Fibroblast of skin of right biceps (primary cell): ENCODE measurements at places on chromosomes 11 and 22.

DNA sequence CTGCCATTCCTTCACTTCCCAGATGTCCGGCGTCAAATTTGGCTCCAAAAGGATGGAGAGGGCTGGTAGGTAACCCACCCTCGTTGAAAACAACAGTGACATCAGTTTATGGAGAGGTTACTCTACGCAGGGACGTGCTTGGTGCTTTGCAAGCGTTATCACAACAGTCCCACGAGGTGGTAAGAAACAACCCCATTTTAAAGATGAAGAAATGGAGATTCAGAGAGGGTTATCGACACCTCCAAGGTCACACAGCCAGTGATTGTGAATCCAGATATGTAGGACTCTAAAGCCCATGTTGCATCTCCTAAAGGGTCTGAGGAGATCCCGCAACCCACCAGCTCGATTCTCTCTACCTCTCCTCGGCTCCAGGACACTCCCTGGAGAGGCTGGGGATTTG, 773 bp downstream of the MIAT start:
- DNase-seq: no peak

DNA sequence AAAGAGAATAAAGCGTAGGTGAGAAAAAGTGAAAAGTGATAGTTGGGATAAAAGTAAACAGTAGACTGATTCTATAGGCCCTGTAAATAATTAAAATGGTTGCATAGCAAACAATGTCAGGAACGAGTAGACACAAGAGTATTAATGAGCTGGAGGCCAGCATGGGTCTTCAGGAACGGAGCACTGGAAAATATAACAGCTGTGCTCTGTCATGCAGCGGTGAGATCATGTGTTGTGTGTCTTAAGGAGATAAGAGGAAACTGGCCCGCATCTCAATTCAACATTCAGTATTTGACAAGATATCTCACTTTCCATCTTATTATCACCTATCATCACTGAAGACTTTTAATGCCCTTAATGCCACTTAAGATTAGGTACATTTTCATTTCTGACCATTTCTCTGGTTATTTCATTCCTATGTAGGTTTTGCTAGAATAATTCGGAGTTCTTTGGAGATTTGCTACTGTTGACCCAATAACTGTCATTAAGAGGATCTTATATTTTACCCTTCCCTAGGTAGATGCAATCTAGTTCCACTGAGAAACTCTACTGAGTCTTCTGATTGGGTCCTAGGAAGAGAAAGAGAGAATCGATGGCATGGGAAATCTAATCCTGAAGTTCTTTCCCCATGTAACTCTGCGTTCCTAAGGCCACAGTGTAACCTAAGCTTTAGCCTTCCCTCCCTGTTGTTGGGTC, 35.5 kb upstream of the VWA5A start:
- no peak for DNase-seq

- no peak for DNase-seq
Observed at GRCh38 chr11:113967361-113967760, 7.5 kb upstream of the HTR3A start.

DNA sequence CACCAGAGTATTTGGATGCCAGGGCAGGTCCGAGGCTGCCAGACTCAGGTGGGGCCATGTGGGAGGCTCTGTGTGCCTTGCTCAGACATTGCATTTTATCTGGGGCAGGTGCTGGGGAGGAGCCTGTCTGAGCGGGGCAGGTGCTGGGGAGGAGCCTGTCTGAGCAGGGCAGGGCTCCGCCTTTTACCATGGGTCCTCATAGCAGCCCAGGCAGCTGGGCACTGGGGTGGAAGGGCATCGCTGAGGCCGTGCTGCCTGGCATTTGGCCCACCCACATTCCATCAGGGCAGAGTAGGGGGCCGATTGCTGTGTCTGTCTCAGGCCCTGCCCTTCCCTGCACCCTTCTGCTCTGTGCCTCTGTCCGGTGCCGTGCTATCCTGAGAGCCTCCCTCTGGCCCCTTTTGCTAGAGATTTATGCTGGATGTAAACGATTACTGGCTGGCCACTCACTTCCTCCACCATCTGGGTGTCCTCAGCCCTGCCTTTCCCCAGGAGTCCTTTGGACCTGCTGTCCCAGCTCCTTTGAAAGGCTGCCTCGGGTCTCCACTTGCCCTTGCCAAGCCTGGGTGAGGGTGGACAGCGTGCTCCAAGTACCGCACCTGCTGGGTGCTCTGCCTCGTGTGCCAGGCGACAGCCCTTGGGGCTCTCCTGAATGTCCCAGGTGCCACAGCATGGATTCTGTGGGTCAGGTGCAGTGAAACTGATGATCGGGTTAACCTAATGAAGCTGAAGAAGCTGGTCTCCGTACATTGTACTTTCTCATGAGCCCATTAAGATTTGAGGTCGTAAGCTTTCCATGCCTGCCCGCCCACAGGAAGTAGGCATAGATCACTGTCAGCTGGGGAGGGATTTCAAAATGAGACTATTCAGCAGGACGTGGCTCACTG, 281.6 kb downstream of the TBC1D22A start:
- peak; percentile 60 for DNase-seq

- no peak for DNase-seq
Observed at GRCh38 chr11:68970921-68971636, 9.7 kb downstream of the MRGPRD start.

DNA sequence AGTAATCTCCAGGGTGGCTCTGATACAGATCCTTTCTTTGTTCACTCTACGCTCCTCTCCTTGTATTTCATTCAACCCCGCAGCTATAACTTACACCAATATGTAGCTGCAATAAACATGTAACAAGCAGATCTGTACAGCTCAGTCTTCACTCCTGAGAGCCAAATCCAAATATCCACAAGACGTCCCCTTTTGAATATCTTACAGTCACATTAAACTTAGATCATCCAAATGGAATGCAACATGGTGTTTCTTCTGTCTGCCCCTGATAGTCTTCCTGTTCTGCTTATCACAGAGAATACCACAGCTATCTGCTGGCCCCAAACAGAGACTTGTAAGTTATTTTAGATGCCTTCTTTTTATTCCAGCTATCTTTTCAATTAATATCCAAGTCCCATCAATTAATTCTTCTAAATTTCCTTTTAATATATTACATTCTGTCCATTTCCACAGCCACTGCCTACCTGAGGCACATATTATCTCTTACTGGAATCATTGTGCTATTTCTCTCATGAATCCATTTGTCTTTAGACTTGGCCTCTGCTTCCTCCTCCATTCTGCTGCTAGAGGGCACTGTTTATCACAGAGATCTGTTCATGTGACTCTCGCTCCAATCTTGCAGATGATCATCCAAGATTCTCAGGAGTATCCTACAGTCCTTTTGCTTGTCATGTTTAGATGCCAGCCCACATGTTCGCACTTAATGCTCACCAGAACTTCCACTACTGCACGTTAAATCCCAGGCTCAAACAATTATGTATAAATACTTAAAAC, 908.6 kb downstream of the NTM start:
- peak; percentile 73 for DNase-seq

DNA sequence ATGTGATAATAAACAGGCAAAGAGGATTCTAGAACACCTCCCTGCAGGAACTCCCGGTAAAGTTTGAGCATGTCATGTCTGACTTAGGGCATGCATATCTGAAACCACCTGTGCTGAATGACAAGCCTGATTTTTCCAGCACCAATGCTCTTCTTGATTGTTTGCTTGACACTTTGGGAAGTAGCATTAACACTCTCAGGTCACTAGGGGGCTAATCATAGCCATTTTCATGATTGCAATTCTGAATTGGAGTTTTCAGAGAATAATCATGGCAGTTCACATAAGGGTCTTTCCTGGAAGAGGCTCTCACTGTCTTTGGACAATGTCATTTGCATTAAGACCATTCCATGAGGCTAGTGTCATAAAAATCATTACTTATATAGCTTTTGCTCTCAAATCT, 234.4 kb upstream of the MTNR1B start:
- no peak for DNase-seq

- no peak for DNase-seq
Observed at GRCh38 chr11:72856065-72856464, 41.9 kb downstream of the ATG16L2 start.

- DNase-seq: no peak
Observed at GRCh38 chr11:46451759-46452158, 60.2 kb upstream of the CHRM4 start.

GRCh38 chr11:60743058-60743457, 13.6 kb upstream of the MS4A15 start:
- no peak for DNase-seq

GRCh38 chr22:29820961-29821290, 17.1 kb downstream of the ASCC2 start:
- DNase-seq: no peak

- DNase-seq: peak; percentile 22
Observed at GRCh38 chr11:92653454-92653853, 316.0 kb upstream of the MTNR1B start.

- no peak for DNase-seq
Observed at GRCh38 chr11:133922078-133922870, 34.5 kb downstream of the IGSF9B start.

- peak; percentile 87 for DNase-seq
Observed at GRCh38 chr11:116990061-116990473, 108.2 kb downstream of the SIK3 start.

DNA sequence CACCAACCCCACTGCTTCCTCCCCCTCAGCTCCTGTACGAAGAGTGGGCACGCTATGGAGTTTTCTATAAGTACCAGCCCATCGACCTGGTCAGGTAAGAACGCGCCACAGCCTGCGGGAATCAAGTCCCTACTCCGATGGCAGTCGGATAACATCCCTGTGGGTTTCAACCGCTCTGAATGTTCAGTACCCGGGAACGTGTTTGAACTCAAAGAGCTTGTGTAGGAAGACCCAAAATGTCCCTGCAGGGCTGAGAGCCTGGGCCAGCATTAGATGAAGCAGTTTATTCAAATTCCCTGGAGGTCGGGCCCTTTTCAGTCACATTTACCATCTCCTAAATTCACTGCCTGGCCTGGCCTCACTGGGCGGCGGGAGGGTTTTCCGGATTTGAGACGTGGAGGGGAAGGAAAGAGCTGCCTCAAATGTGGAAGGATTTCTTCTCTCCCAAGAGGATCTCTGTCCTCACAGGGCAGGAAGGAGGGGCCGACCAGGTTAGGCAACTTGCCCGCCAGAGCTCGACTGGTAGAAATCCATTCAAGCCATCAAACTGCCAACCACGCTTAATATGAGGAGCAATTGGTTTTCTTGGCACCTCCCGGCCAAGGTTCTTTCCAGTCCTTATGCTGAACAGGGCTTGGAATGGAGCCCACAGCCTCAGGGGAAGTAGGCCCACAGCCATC, 46.3 kb downstream of the ANO1 start:
- DNase-seq: no peak

DNA sequence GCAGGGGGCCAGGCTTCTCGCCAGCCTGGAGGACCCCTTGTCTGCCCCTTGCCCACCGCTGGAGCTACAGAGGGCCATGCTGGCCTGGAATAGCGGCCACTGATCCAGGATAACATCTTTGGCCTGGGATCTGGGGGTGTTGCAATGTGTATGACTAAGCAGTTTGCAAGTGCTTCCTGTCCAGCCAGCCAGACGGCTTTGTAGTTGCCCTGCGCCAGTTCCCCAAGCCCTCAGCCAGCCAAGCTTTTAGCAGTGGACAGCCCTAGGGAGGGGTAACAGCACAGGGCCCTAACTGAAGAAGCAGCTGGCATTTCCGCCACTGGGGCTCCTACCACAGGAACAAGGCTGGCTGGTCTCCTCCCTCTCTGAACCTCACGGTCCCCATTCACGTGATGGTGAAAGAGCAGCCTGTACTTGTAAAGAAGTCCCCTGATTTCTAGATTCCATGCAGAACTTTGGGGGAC, 32.1 kb downstream of the UQCR10 start:
- peak; percentile 65 for DNase-seq

- peak; percentile 3 for DNase-seq
Observed at GRCh38 chr11:60334005-60334620, 7.1 kb downstream of the MS4A6E start.

DNA sequence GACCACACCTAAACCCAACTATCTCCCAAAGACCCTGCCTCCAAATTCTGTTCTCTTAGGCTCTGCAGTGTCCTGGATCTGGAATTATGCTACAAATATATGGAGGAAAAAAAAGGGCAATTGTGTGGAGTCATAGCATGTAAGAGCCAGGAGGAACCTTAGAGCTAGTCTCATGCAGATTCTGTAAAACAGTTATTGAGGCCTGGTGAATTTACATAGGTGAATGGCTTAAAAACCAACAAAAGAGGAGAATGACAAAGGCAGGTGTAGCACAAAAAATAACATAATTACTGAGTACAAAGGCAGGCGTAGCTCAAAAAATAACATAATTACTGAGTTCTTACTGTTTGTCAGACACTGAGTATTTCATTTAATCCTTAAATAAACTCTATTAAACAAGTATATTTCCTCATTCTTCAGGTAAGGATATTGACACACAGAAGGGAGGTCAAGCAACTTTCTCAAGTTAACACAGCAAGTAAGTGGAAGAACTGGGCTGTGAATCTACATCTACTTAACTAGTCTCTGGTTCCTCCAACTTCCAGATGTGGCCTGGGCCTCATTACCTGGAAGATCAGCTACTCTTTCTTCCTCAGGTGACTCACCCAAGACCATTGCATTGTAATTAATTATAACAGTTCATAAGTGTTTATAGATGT, 938.9 kb upstream of the TENM4 start:
- no peak for DNase-seq

- DNase-seq: no peak
Observed at GRCh38 chr11:60912851-60913528, 968 bp upstream of the TMEM109 start.

GRCh38 chr11:69131644-69132300, 24.0 kb upstream of the SMIM38 start:
- peak; percentile 76 for DNase-seq

DNA sequence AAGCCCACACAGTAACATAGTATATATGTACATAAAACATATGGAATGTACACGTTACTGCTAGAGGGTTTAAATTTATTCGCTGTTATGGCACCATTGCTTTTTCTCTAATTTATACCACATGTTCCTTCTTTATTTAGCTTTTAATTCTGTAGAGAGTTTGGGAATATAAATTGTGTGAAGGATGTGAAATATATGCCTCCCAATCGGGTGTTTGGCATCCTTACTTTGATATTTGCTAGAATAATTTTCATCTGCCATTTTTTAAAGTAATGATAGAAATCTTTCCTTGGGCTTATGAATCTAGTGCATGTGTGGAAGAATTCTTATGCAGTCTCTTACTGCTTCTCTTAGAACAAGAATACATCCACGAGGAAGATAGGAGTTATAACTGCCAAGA, 509.8 kb upstream of the RAG2 start:
- DNase-seq: peak; percentile 1

DNA sequence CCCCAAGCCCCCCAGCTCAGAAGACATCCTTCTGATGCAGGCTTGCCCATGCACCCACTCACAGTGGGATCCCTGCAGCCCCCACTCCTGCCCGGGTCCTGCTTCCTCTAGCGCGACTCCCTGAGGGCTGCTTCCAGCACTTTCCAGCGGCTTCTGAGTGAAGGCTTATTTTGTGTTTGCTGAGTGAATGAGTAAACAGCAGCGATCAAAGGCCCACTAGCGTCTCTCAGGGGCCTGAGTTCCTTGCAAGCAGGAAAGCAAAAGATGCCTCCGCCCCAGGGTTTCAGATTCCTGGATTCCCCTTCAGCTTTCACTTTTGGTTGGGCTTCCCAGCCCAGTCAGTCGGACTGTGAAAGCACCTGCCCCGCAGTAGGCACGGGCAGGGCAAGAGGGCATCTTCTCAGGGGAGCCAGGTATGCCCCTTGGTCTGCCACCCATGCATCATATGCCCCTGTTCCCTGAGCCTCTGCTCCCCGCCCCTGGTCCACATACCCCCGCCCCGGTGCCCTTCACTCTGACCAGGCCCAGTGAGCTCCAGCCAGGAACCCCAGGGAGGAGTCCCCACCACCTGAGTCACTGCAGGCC, 9.2 kb downstream of the FADD start:
- no peak for DNase-seq

- peak; percentile 47 for DNase-seq
Observed at GRCh38 chr22:45742866-45743450, 71.3 kb downstream of the ATXN10 start.

- DNase-seq: peak; percentile 85
Observed at GRCh38 chr22:26756675-26757293, 99.4 kb downstream of the MIAT start.
